ENCODE measurements at places on chromosomes 3 and 15.
A peak's percentile ranks its signal among the peaks of the same experiment; 100 is the strongest.

- no peak for DNase-seq
These were observed 33.8 kb upstream of the GREM1 start for GRCh38 chr15:32683906-32684584.

- no peak for DNase-seq
These were observed 21.4 kb upstream of the LIPC start for GRCh38 chr15:58410353-58410752.

- no peak for DNase-seq
These were observed 67.1 kb downstream of the FEM1B start for GRCh38 chr15:68344600-68344999.

DNA sequence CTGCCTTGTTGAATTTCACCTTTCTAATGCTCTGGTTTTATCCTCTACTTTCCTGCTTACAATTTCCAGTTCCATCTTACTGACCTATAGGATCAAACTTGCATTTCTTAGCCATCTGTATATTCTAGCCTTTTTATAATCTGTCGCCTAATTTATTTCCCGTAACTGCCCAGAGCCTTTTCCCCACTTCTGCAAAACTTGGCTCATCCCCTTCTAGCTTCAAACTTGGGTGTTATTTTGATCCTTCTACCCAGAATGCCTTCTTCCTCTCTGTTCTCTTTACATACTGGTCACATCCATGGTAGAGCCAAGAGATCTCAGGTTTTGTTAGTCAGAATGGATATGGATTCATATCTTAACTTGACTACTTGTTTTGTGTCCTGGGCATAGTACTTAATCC lies 2.6 kb downstream of the SACM1L start:
- DNase-seq, result no peak

GRCh38 chr3:152197451-152197850 lies 71.3 kb upstream of the MBNL1 start:
- no peak for DNase-seq

DNA sequence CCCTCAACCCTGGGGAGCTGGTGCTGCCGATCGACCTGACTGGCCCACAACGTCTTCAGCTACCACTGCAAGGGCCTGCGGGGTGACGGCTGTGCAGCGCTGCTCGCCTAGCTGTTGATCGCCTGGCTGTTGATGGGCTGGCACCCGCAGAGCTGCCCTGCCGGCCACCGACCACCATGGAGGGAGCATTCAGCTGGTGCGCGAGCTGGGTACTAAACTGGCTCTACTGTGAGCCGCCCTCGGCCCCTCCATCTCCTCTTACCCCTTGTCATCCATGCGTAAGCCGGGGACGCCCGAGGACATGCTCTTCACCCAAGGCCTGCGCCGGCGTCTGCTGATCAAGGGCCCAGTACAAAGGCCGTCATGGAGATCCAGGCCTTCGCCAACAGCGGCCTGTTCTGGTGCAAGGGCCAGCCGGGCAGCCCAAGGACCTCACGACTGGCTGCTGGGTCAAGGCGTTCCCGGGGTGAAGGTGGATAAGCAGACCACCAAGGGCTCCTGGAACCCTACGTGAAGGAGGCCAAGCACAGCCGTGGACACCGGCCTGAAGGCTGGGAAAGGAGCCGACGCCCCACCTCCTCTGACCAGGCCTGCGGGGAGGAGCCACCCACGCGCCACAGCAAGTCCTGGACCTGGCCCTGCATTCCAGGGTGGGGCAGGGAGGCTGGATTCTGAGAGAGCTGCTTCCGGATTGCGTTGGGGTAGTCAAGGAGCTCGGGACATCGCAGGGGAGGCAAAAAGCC lies 46.9 kb downstream of the SFMBT1 start:
- no peak for DNase-seq

- DNase-seq, result peak; percentile 90
These were observed 88.9 kb downstream of the AAGAB start for GRCh38 chr15:67165254-67166253.

DNA sequence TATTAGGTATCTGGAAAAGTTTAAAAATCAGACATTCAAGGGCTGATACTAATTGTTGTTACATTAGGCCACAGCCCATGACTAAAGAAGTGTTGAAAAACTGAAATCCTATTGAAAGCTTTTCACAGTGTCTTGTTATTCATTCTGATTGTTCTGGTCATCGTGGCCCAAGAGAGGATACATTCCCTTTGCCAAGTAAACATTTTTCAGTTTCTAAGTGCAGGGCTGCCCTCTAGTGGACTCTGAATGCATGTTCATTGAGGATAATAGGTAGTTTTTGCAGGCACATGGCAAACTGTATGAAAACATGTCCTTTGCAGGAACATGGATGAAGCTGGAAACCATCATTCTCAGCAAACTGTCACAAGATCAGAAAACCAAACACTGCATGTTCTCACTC lies 181.1 kb downstream of the MYRIP start:
- DNase-seq, result no peak

- DNase-seq, result no peak
These were observed 473.5 kb downstream of the RBMS3 start for GRCh38 chr3:29754346-29754745.

GRCh38 chr15:70348581-70349344 lies 251.0 kb upstream of the TLE3 start:
- peak; percentile 62 for DNase-seq

DNA sequence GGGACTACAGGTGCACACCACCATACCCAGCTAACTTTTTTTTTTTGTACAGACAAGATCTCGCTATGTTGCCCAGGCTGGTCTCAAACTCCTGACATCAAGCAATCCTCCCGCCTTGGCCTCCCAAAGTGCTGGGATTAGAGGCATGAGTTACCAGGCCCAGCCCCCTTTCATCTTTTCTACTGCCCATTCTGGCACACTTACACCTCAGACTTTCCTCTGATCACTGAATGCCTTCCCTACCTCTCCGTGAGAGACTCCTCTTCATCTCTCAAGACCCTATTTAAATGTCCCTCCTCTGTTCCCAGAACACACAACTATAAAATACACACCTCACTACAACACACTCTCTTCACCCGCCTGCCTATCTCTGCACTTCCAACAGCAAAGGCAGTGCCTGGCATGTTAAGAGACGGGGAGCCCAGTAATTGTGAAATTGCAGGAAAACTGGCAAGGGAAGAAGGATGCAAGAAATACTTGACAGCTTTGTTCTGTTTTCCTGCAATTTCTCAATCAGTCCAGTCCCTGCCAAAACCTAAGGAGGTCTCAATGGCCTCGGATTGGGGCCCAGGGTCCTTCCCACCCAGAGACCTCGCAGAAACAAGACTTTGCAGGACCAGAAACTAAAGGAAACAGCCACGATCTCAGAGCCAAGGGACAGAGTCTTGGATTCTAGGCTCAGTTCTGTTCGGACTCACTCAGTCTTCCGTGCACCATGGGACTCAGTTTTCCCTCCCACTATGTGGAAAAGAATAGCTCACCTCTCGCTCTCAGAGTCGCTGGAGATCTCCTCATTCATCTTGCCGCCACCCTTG lies 849 bp downstream of the RRP9 start:
- no peak for DNase-seq

GRCh38 chr3:82004266-82004665 lies 242.8 kb upstream of the GBE1 start:
- DNase-seq, result no peak

- no peak for DNase-seq
These were observed 27.9 kb upstream of the RTP1 start for GRCh38 chr3:187169231-187169960.

GRCh38 chr15:33461671-33462070 lies 150.9 kb downstream of the RYR3 start:
- no peak for DNase-seq
